ENCODE measurements at places on chromosomes 7 and 10.

DNA sequence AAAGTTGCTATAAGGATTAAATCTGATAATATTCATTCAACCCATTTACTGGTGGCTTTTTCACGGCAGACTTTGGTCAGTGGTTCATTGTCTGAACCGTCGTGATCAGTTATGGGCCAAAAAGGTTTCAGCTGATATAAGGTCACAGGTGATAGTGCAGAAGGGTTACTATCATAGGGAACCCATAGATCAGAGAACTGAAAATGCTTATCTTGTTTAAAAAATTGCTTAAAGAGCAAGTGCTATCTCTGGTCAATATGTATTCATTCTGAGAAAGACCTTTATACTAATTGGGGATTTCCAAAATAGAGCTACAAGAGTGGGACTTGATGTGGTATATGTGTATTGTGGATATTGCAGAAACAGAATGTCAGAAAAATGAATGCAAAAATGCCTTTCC, 147.8 kb upstream of the SEMA3E start:
- DNase-seq, result no peak

DNA sequence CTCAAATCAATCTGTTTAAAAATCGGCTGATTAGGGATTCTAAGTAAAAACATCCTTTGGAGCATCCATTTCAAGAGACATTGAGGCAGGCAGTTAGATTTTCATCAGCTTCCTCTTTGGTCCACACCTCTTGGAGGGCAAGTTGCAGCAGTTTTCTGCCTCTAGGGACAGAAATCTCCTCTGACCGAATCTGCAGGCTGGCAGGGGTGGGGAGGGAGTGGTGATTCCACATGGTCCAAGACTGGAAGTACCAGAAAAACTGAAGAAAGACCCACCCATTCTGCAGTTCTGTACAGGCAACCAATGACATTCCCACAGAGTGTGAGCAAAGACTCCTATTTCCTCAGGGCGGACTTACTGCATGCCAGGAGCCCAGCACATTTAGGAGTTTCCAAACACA, 29.0 kb downstream of the FGFBP3 start:
- DNase-seq, result no peak

- DNase-seq, result no peak
These were observed 141.8 kb downstream of the C7orf25 start for GRCh38 chr7:42770114-42770513.

- DNase-seq, result no peak
These were observed 96.9 kb upstream of the SH2B2 start for GRCh38 chr7:102189756-102190155.

DNA sequence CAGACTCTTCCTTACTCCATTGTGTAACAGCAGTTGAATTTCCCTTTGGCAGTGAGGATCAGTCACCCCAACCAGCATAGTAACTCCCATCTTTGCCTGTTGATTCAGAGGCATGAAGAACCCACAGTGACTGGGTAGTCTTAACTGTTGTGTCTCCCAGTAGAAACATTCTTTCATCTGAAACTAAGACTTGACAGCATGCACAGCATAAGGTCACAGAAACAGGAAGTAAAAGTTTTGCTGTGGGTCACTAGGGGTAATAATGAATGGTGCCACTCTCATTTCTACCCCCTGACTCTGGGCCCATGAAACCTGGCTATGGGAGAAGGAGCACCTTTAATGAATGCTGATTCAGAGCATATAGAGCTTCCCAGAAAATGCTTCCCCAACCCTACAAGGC, 8.3 kb upstream of the FRMPD2 start:
- no peak for DNase-seq

DNA sequence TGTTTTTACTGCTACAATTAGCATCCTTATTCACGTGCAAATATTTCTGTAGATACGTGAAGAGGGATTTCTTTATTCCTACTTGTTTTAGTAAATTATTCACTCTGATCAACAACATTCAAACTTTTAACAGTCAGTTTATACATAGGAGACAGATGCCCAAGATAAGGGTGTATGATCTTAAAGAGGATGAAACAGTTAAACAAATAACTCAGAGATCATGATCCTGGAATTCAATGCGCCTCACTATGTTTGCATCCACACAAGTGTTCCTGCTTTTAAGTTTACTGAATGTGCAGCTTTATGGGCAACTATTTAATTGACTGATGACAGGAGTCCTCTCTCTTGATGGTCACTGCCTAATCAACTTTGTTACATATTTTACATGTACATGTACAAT, 394.8 kb downstream of the PARD3 start:
- DNase-seq, result no peak

DNA sequence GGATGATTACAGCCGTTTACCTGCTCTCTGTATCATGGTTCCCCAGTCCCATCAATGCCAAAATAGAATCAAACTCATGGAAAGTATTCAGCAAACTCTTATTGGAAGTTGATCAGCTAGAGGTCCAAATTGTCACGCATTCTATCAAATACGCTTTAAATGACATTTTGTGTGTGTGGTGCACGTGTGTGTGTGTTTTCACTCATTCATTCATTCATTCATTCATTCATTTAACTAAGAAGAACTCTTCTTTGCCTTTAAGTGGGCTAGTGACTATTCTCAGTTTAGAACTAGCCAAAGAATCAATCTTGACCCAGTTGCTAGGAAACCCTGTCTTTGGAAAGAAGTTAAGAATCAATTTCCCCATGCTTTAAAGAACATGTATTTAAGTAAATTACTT, 102.8 kb downstream of the RTKN2 start:
- no peak for DNase-seq

DNA sequence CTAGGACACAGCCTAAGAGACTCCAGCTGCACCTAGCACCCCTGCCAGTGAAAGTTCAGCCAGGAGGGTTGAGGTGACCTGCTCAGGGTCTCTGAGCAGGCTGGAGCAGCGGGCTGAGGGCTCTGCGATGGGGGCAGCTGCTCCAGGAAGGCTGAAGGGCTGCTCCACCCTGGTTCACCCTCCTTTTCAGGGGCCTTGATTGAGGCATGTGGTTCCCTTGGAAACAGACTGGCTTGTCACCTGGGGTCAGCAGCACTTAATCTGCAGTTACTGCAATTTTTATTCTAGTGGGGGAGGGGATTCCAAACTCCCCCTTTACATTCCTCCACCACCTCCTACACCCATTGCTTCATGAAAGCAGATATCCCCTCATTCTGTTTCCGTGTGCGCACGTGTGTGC, 85.3 kb upstream of the UNC5B start:
- DNase-seq, result no peak

DNA sequence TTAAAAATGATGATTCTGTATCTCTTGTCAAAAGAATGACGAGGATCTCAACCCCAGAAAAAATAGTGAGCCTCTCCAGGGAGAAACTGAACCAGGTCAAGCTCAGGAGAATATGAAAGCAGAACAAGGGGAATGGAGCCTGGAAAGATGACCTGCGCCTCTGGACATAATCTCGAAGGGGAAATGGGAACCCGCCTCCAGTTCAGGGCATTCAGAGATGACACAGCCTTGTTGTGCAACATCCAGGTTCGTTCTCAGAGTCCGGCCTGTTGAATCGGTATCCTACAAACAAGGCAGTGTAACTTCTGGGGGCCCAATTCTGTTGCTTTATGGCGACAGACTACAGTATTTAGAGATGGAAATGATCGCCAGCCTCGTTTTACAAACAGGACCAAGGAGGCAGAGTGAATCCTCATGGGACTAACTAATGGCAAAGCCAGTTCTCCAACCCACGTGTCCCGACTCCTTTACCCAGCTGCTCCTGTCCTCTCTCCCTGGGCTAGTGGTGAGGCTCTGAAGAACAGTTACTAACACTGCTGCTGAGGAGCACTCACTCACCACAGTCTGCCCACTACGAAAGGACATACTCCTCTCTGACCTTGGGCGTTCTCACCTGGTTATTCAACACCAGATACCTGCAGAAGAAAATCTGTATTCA, 67.6 kb downstream of the JAZF1 start:
- no peak for DNase-seq

DNA sequence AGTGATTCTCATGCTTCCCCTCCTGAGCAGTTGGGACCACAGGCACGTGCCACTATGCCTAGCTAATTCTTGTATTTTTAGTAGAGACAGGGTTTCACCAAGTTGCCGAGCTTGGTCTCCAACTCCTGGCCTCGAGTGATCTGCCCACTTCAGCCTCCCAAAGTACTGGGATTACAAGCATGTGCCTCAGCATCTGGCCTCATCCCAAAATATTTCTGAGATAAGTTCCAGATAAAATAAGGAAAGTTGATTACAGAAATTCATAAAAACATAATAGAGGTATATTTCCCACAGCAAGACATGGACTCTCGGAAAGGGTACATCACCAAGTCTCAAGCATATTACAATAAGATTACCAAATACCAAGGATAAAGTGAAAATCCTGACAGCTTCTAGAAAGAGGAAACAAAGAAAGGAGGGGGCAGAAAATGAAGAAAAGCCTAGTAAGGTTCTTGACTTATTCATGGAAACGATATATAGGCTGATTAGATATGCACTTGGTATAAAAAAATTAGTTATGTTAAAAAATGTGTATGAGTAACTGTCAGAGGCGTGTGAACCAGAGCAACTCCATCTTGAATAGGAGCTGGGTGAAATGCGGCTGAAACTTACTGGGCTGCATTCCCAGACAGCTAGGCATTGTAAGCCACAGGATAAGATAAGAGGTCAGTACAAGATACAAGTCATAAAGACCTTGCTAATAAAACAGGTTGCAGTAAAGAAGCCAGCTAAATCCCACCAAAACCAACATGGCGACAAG, 35.0 kb downstream of the IQUB start:
- no peak for DNase-seq

DNA sequence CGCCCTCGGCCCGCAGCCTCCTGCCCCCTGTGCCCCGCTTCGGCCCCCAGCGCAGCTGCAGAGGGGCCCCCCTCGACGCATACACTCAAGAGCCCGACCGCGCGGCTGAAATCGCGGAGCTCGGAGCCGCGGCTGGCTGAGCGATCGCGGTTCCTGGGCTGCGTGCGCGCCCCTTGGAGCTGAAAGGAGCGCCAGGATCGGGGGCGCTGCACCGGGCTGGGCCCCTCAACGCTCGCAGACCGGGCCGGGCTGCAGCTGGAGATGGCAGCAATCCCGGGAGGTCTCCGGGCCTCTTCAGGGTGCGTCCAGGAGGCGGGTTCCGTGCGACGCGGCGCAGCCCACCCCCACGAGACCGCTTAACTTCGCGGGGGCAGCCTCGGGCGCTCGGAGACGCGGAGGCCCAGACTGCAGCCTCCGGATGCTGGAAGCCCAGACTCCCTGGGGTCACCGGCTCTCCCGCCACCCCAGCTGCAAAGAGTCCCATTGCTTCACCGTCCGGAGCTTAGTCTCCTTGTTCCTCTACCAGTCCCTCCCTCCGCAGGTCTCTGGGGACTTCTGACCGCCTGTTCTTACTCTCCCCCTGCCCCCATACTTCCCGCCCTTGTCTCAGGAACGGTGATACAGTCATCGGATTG, 73.0 kb upstream of the LRRC4 start:
- no peak for DNase-seq

DNA sequence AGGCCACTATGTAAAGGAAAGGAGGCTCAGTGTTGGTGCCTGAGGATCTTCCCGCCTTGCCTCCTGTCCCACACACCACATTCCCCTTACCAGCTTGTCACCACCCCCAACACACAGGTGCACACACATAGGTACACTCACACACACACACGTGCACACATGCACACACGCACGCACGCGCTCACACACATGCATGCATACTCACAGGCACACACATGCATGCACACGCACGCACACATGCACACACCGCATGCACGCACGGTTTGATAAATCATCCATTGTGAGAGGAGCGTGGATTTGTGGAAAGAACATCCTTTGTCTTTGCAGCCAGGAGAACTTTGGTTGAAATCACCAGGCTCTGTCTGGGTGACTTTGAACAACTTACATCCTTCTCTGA, 359.8 kb downstream of the FRMD4A start:
- DNase-seq, result no peak

DNA sequence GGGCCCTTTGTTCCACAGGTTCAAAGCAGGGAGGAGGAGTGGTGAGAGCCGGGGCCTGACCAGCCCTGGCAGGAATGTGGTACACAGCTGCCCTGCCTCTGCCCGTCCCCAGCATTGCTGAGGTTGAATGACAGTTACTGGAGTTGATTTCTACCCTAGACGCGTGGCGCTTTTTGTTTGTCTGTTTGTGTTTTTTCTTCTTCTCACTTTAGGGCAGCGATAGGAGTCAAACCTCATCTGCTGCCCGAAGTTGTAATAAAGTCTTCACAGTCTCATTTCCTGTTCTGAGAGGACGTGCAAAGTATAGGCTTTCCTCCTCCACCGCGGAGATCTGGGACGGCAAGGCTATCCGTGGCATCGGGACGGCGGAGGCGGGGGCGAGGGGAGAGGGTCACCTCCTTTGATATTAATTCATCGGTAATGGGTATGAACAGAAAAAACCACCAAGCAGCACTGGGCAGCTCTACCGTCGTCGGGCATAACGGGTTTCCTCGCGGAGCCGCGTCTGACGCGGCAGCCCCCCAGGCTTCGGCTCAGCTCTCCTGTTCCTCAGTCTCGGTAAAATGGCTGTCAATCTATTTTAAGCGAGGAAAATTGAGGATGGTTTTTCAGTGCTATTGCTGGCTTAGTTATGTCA, 160.8 kb downstream of the LRMDA start:
- DNase-seq, result no peak

GRCh38 chr10:74944205-74944604, 117.8 kb downstream of the KAT6B start:
- no peak for DNase-seq

- no peak for DNase-seq
These were observed 953.2 kb downstream of the SORCS3 start for GRCh38 chr10:105594296-105594695.

DNA sequence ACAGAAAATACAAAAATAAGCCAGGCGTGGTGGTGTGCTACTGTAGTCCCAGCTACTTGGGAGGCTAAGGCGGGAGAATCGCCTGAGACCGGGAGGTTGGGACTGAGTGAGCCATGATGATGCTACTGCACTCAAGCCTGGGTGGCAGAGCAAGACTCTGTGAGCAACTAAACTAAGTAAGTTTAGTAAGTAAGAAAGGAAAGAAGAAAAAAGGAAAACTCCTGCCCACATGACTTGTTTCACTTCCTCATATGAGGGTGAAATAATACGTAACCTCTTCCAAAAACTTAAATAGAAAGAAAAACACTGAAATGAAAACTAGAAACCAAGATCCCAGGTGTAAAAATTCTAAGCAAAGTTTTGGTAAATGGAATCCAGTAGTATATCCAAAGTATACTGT, 79.6 kb downstream of the LARP4B start:
- DNase-seq, result no peak
